Activated CD4-positive, alpha-beta T cell treated with anti-CD3 and anti-CD28 coated beads for 4 hours (primary cell): ENCODE measurements at places on chromosomes 3 and 15.

DNA sequence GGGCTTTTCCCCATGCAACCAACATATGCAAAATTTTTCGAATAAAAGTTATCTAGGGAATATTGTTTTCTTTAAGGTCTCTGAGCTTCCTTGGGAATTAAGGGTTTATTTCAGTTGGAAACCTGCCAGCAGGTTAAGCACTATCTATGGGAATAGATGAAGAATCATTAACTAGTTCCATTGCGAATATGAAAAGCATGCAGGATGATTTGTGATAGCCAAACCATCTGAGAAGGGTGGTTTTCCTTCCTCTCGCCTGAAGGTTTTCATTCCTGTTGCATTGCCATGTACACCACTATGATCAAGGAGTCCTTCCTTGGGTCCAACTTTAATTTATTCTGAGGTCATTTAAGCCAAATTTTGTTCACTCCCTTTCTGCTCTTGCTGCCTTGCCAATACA lies 184.9 kb downstream of the NR2F2 start:
- no peak for DNase-seq

- DNase-seq = no peak
Measured at GRCh38 chr3:98967758-98968157, 66.3 kb upstream of the DCBLD2 start.

GRCh38 chr15:81880833-81881232 lies 165.0 kb downstream of the MEX3B start:
- no peak for DNase-seq

DNA sequence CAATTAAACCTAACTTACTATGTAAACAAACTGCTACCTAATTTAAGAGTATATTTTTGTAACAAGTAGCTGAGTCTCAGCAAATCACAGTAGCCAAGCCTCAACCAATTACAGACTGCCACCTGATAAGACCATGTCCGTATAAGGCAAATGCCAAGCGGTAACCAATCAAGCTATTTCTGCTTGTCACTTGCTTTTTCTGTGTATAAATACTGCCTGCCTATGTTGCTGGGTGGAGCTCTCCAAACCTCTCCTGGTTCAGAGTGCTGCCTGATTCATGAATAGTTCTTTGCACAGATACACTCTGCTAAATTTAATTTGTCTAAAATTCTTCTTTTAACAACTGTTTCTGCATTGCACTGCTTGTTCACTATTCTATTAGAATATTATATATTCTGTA lies 42.6 kb downstream of the ZNF148 start:
- no peak for DNase-seq

- DNase-seq = no peak
Measured at GRCh38 chr3:147427746-147428145, 18.6 kb downstream of the ZIC1 start.

DNA sequence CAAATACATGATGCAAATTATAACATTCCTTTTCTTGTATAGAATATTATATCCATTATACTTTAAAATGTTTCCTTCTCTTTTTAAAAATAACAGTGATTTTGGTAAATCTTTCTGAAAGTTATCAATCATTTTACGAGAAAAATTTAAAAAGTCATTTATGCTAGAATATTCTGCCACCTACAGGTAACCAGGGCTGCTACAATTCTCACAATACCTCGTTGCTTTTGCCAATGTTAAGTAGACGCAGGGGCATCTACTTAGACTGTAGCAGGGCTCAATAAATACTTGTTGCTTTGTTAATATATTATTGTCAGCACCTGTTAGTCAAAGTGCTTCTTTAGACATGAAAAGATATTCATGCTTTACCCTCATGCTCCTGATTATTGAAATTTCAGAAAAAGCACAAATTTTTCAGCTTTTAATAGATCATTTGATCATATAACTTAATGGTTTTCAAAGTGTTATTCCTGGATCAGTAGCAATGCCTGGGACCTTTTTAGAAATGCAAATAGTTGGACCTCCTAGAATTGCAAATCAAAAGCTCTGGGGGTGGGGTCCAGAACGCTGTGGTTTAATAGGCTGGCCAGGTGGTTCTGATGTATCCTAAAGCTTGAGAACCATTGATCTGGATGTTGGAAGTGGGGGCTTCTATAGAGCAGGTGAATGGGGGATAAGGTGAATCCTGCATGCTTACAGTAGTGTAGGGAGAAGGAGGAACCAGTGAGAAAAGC lies 223.6 kb upstream of the PDZRN3 start:
- DNase-seq = no peak

GRCh38 chr3:55065331-55065730 lies 137.5 kb upstream of the LRTM1 start:
- no peak for DNase-seq

DNA sequence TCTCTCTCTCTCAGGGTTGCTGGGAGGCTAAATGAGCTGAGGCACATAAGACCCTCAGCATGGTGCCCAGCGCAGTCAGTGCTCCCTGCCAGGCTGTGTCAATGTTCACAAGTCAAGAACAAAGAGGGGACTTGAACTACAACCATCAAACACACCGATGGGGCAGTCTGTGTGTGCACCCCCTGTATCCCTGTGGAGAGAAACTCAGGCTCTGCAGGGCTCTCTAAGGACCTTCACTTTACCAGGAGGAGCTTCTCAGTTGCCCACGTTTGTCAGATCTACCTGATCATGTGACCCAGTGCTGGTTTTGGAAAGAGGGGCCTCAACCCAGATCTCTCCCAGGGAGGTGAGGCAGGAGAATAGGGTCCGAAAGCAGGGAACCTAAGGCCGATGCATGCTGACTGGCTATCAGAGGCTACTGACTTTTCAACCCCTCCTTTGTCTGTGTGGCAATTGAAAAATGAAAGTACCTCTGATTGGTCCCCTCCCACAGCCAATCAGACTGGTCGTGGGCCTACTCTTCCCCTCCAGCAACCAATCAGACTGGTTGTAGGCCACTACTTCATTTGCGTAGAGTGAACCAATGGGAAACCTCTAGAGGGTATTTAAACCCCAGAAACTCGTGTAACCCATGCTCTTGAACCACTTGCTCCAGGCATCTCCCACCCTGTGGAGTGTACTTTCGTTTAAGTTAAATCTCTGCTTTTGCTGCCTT lies 34.0 kb downstream of the RHCG start:
- no peak for DNase-seq

GRCh38 chr3:86723433-86723832 lies 267.5 kb downstream of the VGLL3 start:
- no peak for DNase-seq

- DNase-seq = no peak
Measured at GRCh38 chr3:12656850-12657249, 7.1 kb downstream of the RAF1 start.

GRCh38 chr15:40121911-40122638 lies 13.4 kb upstream of the BMF start:
- no peak for DNase-seq

DNA sequence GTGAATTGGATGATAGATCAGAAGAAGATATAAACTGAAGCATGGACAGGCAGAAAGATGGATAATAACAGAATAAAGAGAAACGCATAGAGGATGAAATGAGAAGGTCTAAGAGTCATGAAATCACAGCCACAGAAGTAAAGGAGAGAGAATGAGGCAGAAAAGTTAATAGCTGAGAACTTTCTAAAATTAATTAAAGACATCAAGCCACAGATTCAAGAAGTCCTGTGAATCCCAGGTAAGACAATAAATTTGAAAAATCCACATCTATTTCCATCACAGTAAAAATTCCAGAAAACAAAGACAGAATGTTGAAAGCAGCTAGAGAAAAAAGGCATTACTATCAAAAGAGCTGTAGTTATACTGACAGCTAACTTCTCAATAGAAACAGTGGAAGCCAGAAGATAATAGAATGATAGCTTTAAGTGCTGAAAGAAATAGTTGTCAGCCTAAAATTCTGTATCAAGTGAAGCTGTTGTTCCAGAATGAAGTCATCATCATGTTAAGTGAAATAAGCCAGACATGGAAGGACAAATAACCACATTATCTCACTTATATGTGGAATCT lies 12.0 kb downstream of the ACVR2B start:
- no peak for DNase-seq

DNA sequence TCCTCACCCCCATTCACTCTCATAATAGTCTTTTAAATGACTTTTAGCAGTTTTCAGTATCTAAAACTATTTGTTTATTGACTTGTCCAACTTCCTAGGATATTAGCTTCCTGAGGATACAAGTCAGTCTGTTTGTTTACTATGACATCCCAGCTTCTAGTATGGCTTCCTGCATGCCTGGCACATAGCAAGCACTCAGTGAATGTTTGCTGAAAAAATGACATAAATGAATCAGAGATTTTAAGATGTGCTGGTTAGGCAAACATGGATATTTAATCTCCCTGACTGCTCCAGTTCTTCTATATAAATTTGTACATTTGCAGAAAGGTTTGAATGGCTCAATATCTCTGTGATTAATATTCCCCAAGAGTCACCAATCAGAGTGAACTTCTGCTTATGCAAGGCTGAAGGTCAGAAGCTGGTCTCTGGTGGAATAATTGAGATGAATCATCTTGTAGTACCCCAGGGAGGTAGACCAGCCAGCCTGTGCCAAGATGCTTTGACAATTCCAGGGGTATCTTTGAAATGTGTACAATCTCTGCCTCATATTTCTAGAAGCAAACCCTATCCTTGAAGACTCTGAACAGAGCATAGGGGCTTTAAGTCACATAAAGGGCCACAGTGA lies 219.0 kb upstream of the LMCD1 start:
- DNase-seq = no peak

DNA sequence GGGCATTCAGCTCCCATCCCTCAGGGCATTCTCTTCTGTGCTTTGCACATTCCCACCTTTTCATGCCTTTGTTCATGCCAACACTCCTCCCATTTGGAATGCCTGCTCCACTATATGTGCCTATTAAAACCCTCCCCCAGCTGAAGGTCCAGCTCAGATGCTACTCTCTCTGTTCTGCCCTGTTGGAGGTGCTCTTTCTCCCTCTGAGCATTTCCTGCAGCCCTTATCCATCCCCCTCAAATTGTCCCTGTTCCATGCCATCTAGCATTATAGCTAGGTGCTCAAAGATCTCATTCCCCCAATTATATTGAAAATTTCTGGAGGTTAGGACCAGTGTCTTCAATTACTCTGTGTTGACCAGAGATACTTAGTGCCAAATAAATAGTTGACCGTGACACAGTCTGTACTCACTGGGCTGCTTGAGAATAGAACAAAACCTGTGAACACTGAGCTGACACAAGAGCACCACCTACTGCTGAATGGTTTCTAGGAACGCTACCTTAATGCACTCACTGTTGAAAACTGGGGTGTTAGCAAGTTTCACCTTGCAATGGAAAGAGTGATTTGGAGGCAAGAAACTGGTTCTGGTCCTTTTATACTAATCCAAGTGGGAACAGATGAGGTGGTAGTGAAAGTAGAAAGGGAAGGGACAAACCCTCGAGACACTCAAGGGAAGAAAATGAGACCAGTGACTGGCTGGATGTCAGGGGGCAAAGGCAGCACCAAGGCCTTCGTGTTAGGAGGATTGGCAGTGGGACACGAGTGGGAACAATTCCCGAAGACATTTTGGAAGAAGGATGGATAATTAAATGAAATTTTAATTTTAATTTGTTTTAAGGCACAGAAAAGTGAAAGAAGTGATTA lies 289.8 kb upstream of the ROPN1 start:
- no peak for DNase-seq

DNA sequence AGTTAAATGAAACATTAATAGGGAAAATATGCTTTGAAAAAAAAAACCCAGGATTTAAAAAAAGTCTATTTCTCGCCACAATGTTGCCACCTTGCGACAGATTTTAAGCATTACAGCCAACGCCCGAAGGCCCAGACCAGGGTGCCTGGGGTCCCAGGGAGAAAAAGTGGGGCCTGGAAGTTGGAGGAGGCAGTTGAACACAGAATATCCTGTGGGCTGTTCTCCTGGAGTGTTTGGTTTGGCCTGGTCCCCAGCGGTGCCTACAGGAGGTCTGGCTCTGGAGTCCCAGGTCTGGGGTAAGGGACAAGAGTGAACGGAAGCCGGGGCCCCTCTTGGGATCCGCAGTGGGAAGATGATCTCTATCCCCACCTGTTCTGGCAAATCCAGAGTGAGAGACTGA lies 3.4 kb downstream of the RNU6-1 start:
- peak; percentile 59 for DNase-seq

- DNase-seq = peak; percentile 5
Measured at GRCh38 chr15:64246364-64247189, 83.8 kb upstream of the PPIB start.

DNA sequence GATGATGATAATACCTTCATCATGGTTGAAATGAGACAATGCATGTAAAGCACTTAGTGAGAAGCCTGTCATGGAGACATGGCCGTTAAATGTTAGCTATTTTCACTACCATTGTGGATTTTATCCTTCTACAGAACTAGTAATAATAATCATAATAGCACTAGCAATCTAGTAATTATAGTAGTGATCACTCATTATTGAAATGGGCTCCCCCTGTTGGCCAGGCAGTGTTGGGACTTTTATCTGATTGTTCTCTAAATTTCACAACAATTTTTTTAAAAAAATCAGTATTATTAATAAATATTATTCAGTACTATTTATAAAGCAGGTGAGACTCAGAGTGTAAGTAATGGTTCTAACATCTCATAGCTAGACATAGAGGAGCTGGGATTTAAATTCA lies 396.3 kb downstream of the IL5RA start:
- no peak for DNase-seq

DNA sequence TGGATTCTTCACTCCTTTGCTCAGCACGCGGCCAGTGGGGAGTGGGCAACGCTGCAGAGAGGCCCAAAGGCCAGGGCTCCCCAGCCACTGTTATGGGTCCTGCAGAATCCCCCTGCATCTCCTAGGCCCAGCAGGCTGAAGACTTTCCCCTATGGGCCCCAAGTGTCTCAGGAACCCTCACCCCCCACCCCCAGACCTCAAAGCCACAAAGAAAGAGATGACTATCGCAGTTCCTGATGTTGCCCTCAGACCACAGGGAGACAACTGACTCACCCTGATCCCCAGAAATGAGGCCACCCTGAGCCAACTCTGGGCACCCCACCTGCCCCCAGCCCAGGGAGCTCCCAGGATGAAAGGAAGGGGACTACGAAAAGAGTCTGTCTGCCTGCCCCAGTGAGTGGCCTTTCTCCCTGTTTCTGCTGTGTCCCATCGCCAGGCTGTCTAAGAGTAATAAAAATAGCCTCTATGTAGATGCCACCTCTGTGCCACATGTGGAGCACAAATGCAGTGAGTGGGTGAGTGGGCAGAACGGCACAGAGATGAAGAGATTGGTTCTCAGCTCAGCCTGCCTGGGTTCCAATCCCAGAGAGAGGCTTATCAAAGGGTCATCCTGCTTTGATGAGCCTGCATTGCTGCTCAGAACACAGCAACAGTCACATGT lies 283.0 kb downstream of the UACA start:
- DNase-seq = peak; percentile 56

- DNase-seq = no peak
Measured at GRCh38 chr3:43707998-43708397, 17.3 kb downstream of the ABHD5 start.

- no peak for DNase-seq
Measured at GRCh38 chr3:10312861-10313260, 8.1 kb downstream of the SEC13 start.

- DNase-seq = no peak
Measured at GRCh38 chr3:133880287-133880686, 15.4 kb downstream of the RAB6B start.
